ENCODE measurements at places on chromosomes 2 and 18. TPM values are rescaled to one million over a fixed set of nuclear protein-coding genes. Genes with fewer than 3 reads are reported as not detected.

Gene MC5R
- polyA plus RNA-seq, result not detected

Gene FAHD2B
- polyA plus RNA-seq, result 9.7 TPM

Gene RGPD6
- polyA plus RNA-seq, result 30.0 TPM

Gene CRYGC
- polyA plus RNA-seq, result not detected

DNA sequence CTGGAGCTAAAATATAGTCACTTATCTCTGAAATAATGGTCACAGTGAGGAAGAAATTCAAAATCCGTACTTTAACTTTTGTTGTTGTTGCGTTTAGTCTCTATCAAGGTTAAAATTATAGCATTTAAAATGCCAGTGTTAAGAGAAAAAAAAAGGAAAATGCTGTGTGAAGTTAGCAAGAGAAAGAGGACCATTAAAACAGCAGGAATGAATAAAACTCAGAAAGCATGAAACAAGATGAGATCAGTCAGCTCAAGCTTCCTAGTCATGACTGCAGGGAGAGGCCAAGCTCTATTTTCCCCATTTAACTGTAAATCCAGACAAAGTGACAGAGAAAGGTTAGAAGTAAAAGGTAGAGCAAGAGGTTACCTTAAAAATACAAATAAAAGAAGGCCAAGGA lies 281.7 kb upstream of the ATP5MC3 start:
- H3K27ac ChIP-seq, result no peak overlapping the region
- H3K4me3 ChIP-seq, result no peak overlapping the region
- no peak for DNase-seq

DNA sequence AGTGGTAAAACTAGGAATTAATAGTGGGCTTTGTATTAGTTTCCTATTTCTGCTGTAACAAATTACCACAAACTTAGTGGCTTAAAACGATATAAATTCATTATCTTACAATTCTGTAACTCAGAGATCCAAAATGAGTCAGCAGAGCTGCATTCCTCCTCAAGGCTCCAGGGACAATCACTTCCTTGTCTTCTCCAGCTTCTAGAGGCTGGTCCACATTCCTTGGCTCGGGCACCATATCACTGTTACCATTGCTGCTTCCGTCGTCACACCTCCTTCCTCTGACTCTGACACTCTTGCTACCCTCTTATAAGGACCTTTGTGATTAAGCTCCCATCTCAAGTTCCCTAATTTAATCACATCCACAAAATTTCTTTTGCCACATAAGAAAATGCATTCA lies 567.8 kb upstream of the KLHL29 start:
- no peaks in the 10 kb centered on the region for H3K36me3 ChIP-seq
- no peak overlapping the region for H3K4me3 ChIP-seq
- H3K4me1 ChIP-seq, result no peaks in the 10 kb centered on the region
- H3K27me3 ChIP-seq, result no peaks in the 10 kb centered on the region
- no peak for DNase-seq

DNA sequence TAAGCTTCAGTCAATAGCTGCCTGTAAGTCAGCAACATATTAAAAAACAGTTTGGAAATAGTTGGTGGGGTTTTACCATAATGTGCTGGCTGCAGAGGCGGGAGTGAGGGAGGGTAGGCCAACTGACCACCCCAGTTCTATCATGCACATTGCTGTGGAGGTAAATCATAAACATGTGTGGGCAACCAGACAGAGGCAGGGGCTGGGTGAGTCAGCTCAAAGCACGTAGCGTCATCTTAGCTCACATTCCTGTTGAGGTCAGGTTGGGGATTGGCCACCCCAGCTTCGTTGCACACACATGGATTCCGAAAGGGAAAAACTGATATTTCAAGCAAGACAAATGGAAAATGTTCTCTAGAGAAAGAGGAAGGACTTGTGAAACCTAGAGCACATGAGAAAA lies 19.5 kb downstream of the GPR45 start:
- no peak for DNase-seq
- no peak overlapping the region for H3K4me3 ChIP-seq
- no peak overlapping the region for H3K27ac ChIP-seq
- no peaks in the 10 kb centered on the region for H3K36me3 ChIP-seq

GRCh38 chr18:26159353-26159752 lies 25.7 kb downstream of the PSMA8 start:
- H3K4me1 ChIP-seq, result no peaks in the 10 kb centered on the region
- no peak for DNase-seq
- no peaks in the 10 kb centered on the region for H3K36me3 ChIP-seq
- no peaks in the 10 kb centered on the region for H3K27me3 ChIP-seq
- no peak overlapping the region for H3K27ac ChIP-seq

DNA sequence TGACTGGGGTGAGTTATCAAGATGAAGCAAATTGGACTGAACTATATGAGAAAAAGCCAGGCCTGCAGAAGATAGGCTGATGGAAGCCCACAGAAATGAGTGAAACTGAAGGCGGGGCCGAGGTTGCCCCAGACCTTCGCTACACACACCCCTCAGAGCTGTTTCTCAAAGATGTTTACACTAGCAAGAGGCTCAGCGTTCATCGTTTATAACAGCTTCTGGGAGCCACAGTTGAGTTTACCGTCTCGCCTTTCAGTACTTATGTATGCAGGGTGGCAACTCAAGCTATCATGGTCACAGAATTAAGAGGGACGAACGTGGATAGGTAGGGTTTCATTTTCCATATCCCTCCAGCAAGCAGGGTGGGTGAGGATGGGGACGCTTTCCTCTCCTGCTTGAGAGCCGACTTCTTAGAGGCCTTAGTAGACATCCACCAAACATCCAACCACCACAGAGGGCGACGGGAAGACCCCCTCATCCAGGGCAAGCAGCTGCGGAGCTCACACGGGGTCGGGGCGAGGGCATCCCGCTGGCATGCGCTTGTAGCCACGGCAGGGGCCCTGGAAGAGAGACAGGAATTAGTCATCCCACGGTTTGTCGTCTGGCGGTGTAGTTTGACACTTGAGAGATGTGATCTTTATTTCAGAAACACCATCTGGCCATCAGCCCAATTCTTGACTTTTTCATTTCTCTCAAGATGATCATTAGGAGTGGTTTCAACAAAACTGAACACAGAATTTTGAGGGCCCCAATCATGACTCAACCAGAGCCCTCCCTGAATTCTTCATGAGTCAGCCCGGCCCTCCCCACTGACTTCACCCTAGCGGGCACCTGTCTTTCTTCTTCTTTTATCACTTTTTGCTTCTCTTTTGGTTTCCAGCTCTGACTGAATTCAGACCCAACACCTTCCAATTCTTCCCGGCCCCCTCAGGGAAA lies 109.1 kb upstream of the CTDP1 start:
- DNase-seq, result no peak
- H3K27me3 ChIP-seq, result peaks cover 7% of the 10 kb centered on the region
- no peaks in the 10 kb centered on the region for H3K36me3 ChIP-seq
- no peaks in the 10 kb centered on the region for H3K4me1 ChIP-seq
- no peak overlapping the region for H3K4me3 ChIP-seq

GRCh38 chr18:48832938-48833700 lies 117.6 kb downstream of the SMAD7 start:
- H3K4me3 ChIP-seq, result no peak overlapping the region
- no peaks in the 10 kb centered on the region for H3K36me3 ChIP-seq
- peak overlapping the region; percentile 29 for H3K27ac ChIP-seq
- no peaks in the 10 kb centered on the region for H3K27me3 ChIP-seq
- peak; percentile 72 for DNase-seq

DNA sequence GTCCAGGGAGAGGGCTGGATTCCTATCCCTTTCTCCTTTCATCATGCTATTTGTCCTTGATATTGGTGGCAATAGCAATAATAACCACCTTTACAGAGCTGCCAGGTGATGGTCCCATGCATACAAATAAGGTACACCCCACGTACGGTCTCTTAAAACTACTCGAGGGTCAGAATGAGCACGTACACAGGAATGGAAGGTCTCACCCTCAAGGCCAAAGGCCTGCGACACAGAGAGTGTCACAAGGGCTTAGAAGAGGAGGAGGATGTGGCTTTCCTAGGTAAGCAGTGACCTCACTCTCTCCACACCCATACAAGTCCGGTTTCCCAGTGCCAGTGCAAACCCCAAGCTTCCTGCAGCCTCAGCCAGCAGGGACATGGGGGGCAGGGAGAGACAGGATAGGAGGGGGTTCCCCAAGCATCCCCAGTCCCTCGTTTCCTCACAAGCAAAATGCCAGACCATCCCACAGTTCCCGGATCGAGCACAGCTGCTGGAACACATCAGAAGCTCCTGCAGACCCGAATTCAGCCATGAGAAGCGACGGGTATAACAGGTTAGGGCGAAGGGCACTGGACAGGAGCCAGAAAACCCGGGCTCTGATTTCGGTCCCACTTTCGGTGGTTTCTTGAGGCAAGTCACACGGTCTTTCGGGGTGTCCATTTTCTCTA lies 49.2 kb downstream of the PLB1 start:
- no peaks in the 10 kb centered on the region for H3K4me1 ChIP-seq
- no peaks in the 10 kb centered on the region for H3K36me3 ChIP-seq
- no peak overlapping the region for H3K4me3 ChIP-seq
- peak overlapping the region; percentile 60 for H3K27ac ChIP-seq

DNA sequence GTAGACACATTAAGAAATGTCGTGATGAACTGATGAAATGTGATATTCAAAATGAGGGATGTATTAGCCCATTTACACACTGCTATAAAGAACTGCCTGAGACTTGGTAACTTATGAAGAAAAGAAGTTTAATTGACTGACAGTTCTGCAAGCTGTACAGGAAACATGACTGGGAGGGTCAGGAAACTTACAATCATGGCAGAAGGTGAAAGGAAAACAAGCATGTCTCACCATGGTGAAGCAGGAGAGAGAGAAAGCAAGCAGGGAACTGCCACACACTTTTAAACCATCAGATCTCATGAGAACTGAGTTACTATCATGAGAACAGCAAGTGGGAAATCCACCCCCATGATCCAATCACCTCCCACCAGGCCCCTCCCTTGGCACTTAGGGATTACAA lies 1010.8 kb upstream of the CELF4 start:
- no peak for DNase-seq
- no peaks in the 10 kb centered on the region for H3K4me1 ChIP-seq
- H3K27me3 ChIP-seq, result no peaks in the 10 kb centered on the region
- H3K36me3 ChIP-seq, result no peaks in the 10 kb centered on the region

Measured in small intestine (tissue), 16 donors.